ENCODE measurements at places on chromosomes 12 and 14.

- DNase-seq: peak; percentile 50
These were observed 181.3 kb downstream of the ITPR2 start for GRCh38 chr12:26651566-26652188.

DNA sequence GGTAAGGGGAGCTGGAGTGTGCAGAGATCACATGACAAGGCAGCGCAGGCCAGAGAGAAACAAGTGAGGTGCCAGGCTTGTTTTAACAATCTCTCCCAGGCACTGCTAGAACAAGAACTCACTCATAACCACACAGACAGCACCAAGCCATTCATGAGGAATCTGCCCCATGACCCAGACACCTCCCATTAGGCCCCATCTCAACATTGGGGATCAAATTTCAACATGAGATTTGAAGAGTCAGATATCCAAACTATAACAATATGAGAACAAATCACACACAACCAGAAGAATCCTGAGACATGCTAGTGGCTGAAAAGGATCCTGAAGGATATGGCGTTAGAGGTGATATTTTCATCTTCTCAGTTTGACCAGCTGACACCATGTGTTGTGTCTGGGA is 21.9 kb downstream of the OR6J1 start:
- no peak for DNase-seq

- no peak for DNase-seq
These were observed 37.8 kb upstream of the PPP1CC start for GRCh38 chr12:110780448-110780847.

DNA sequence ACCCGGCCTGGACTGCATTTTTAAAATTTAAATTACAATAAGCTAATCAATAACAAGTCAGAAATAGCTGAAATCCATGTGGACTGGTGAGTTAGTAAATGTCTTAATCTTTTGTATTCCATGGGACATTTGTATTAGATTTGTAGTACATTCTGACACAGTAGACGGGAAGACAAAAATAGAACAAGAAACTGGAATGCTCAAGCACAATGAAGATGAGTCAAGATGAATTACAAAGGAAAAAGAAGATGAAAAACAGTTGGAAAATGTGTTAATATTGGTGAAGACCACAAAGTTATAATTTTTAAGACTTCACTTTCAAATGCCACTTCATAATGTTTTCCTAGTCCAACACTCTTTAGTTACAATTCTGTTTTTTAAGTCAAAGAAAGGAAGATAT is 97.8 kb upstream of the FERMT2 start:
- DNase-seq: no peak

DNA sequence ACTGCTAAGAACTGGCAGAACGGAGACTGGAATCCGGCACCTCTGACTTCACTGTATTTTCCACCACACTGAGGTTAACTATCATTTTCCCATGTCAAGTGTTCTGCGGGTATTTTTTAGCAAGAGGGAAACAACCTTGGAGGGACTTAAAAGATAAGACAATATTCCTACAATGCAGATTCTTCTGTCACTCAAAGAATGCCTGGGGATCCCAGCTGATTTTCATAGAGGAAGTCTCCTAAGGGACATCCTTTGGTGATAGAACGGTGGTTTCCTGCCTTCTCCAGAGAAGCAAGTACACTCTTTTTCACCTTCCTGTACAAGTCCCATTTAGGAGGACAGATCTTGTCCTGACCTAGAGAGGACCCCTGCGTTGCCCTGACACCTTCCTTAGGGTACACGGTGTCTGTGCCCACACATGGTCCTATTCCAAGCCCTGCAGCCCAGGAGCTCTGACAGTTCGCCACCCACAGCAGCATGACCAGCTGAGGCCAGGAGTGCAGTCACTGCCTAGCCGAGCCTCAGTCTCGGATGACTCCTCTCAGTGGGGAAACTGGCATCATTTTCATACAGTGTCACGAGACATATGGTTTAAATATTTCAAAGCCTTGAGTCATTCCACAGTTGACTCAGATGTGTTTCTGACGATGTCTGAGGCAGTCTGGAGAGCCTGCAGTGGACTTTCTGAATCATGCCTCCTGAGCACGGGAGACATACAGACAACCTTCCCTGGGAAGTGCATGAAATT is 181.3 kb upstream of the FKBP4 start:
- DNase-seq: no peak

GRCh38 chr14:99534333-99534732 is 53.1 kb downstream of the CCNK start:
- no peak for DNase-seq

DNA sequence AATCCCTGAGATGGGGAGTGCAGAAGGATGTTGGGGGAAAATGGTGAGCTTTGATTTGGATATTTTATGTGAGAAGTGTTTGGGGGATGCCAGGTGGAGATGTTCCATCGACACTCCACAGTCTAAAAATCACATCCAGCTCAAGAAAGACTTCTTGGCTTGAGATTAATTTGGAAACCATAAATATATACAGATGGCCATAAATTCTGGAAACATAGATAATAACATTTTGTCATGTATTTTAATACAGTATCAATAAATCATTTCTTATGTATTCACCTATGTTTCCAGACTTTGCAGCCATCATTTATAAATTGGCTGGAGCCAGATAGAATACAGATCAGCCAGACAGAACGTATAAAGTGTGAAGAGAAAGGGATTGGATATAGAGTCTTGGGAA is 245.5 kb upstream of the DDHD1 start:
- no peak for DNase-seq

DNA sequence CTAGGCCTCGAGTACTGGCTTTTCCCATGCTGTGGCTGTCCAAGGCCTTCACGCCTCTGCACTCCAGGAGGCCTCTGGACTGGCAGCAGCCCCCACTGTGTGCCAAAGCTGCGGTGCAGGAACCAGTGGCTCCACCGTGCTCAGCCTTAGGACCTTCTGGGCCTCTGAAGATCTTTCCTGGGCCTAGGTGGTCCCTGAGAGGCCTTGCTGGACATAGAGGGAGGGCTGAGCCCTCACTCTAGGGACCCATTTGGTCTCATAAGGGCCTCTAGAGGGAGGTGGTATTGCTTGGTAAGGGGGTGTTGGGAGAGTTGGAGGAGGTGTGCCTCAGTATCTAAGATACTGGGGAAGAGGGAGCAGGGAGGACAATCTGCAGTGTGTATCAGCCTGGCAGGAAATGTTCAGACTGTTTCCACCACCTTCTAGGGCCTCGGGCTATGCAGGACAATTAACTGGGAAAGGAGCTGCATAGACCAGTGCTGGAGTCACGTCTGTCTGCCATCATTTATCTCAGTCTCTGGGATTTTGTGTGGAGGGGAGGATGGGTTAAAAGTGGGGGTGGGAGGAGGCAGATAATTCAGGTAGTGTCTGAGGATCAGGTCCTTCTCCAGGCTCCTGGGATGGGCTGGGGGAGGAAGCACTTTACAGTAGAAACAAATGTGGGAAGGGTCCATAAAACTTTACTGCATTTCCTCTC is 2.9 kb downstream of the HOXC5 start:
- no peak for DNase-seq

DNA sequence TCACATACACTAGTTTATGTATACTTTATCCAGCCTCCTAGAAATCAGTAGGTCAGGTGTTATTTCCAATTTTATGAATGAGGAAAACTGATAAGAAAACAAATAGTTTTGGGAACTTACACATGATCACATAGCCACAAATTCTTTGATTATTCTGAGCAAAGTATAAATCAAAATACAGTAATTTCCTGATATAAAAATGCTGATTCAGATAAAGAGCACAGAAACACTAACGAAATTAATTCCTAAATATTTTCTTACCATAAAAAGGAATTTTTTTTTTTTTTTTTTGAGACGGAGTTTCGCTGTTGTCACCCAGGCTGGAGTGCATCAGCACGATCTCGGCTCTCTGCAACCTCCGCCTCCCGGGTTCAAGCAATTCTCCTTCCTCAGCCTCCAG is 275.4 kb downstream of the SOX5 start:
- DNase-seq: no peak

DNA sequence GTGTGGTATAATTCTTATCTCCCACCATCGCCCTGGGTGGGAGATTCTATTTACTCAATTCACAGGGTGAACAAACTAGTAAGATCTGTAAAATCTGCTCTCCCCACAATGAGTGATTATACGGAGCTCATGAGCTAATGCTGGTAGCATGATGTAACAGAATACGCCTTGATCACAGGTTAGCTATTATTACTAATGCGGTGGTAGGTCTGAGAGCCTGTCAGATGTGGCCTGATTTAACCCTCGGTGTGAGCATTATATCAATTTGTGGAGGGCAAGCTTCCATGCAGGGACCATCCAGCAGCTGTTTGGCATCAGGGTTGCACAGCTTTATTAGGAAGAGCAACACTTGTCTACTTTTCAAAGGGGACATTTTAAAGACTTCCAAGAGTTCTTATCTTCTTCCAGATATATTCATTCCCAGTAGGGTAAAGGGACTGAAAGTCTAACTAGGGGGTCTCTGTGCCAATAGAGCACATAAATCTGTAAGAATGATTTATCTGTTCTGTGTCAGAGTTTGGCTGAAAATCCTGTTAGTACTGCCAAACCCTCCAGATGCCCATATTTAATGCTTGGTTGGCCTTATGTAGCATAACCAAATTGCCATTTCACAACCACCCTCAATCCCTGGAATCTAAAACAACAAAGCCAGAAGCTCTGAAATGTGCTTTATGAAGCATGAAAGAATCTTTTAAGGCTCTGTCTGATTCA is 18.7 kb downstream of the TSHR start:
- DNase-seq: peak; percentile 100

DNA sequence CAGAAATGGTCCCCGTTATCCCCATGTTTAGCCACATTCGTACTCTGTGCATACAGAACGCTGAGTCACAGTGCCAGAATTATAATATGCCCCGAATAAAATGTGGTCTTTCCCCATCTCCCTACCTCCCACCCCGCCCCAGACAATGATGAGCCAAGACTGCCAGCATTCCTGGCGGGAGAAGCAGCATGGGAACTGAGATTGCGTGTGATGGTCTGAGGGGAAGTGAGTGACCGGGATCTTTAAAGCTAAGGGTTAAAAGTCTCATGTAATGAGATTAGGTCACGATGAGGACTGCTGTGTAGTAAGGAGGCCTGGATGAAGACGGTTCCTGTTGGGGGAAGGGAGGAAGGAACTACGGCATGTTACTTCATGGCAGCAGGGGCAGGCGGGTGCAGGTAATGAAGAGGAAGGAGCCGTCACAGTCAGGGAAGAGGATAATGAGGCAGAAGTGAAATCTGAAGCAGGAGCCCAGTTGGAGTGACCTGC is 243.3 kb upstream of the FKBP4 start:
- DNase-seq: no peak

DNA sequence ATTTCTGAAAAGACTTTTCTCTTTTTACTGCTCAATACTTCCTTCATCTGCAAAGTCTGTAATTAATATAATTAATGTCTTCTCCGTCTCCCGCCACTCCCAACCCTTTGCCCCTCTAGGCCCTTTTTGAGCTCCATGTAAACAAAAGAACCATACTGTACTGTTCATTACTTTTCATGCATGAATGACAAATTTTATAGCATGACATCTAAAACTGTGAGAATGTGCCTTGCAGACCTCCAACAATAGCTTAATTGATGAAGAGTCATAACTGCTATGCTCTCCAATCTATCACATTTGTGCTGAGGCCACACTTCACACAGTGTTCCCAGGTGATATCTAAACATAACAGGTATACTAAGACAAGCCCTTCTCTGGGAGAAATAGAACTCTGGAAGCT is 1122.7 kb upstream of the ATXN7L3B start:
- no peak for DNase-seq

- DNase-seq: no peak
These were observed 120.8 kb upstream of the PLXNC1 start for GRCh38 chr12:94027561-94027960.

GRCh38 chr12:76563061-76563460 is 3.5 kb upstream of the OSBPL8 start:
- DNase-seq: no peak

- DNase-seq: no peak
These were observed 4.8 kb downstream of the YBX3 start for GRCh38 chr12:10718279-10718821.

GRCh38 chr12:130818635-130819576 is 20.1 kb downstream of the STX2 start:
- DNase-seq: no peak

DNA sequence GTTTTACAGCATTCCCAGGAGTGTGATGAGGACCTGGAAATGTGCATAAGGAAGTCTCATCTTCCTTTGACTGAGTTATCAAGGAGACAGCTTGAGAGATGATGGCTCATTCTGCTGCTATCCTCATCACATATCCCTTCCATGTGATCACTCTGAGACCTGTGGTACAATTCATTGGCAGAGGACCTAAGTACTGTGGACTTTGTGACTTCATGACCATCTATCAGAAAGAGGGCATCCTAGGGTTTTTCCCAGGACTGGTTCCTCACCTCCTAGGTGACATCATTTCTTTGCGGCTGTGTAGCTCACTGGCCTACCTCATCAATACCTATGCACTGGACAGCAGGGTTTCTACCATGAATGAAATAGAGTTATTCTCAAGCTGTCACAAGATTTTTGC is 172.1 kb upstream of the PLEKHG7 start:
- DNase-seq: no peak

DNA sequence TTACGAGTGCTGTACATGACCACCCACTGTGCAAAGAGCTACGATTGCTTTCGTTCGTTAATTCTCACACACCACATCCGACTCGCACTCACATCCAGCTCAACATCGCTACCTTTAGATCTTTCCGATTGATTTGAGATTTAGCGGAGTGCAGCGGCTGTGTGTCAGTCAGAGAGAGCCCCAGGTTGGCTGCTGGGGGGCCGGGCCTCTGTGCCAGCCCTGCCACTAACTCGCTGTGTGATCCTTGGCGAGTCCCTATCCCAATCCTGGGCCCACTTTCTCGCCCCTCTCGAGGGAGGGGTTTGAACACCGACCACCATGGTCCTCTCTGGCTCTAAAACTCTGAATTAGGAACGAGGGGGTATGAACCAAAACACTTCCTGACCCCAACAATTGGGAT is 8.6 kb downstream of the DLK1 start:
- DNase-seq: no peak

DNA sequence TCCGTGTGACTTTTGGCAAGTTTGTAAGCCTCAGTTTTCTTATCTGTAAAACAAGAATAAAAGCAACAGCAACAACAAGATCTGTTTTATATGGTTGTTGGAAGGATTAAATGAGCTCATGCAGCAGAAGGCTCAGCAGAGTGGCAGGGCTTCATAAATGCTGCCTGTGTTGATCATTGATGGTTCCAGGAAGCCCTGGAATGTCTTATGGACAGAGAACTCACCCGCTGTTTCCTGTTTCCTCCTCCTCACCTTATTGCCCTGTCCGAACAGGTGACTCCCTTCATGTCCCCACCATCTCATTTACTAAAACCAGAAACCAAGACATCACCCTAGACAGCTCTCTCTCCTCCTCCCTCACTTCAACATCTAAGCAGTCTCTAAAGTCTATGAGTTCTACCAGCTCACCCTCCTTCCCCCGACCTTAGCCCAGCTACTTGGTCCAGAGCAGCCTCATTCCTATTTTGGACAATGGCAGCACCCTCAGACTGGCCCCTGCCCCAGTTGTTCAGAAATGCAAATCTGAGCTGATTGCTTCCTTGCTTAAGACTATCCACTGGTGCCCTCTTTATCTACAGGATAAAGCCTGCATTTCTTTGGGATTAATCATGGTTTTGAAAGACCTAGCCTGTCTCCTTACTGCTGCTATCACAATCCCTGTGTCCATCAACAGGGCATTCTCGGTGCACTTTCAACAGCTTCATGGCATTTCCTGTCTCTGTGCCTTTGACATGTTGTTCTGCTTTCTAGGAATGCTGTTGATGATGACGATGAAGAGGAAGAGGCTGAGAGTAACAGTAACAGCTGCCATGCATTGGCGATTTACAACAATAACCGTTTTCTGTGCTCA is 21.4 kb upstream of the GSG1 start:
- no peak for DNase-seq
